Type B pancreatic cell (in vitro differentiated cells): ENCODE measurements at places on chromosomes 6 and 20. TPM values are rescaled to one million over a fixed set of nuclear protein-coding genes. Genes with fewer than 3 reads are reported as not detected.

DNA sequence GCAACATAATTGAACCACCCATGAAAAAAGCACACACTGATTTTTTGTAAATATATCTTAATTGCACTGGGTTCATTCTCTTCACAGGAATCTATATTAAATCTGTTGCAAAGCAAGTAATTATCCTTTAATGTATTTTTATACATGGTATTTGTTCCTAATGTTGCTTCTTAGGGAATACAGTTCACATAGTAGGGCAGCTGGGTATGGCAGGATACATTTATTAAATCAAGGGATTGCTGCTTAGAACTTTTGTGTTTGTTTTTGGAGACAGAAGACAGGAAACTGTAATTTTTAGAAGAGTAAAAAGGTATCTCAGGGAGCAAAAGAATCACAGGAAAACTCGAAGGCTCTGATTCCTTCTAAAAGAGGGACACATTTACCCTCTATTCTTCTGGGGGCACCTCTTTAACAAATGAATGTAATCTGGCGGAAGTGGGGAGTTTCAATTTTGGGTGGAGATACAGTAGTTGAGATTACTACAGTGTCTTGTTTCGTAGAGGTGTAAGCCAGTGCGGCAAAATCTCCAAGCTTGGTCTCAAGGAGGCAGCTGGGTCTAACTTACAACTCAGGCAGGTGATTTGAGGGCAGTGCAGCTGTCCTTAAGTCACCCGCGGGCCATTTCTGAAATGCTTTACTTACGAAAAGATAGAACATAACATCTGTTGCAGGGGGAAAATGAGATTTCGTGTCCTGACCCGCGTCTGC is 812 bp upstream of the SMIM13 start:
- no peak for DNase-seq

SLC12A5 gene
- total RNA-seq, result 3.1 and 5.1 TPM in 2 replicates

DNA sequence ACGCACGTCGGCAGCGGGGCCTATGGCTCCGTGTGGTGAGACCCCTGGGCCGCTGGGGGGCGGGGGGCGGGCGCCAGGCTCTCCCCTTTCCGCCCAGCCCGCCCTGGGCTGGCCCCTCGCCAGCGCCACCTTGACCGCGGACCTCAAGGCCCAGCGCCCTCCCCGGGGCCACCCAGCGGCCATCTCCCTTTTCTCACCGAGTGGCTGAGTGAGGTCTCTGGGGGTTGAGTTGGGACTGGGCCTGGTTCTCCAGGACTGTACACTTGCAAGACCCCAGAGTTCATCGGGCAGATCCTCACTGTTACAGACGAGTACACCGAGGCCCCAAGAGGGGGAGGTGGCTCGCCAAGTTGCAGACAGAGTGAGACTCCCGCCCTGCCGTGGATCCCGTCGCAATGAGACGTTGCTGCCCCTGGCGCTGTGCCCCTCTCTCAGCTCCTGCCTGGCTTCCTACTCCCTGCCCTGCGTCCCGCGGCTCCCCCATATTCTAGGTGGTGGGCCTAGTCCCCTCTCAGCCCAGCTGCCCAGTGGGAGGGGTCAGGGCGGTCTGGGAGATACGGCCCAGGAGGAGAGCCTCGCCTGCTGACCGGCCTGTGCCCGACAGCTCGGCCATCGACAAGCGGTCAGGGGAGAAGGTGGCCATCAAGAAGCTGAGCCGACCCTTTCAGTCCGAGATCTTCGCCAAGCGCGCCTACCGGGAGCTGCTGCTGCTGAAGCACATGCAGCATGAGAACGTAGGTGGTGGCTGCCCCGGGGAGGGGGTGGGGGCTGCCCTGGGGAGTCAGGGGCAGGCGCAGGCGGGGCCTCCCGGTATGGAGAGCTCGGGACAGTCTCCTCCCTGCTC is 576 bp downstream of the MAPK13 start:
- DNase-seq, result no peak

DNA sequence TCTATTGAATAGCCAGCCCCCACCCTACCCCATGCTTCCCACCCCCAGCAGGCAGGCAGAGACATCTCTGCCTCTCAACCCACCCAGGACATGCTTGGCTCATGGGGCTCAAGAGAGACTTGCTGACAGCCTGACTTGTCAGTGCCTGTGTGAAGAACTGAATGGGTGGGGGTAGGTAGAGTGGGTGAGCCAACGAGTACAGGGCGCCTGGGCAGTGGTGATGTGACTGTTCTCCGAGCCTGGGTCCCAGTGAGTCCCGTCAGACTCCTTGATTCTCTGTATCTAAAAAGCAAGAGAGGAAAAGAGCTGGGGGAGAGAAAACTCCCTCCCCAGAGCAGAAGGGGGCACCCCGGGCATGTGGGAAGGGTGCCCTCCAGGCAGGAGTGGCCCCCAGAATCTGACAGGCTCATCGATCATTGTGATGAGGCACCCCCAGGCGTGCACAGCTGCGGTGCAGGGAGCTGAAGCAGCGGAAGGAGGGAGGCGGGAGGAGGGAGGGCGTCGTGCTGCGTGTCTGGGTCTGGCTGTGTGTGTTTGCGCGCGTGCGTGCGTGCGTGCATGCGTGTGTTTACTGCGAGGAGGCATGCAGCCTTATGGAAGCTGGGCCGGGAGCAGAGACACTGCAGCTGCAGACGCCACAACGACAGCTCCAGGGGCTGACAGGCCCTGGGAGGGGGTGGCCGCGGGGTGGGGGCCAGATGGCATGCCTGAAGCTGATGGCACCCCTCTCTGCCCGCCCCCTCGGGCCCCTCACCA is 40.2 kb downstream of the FOXP4 start:
- no peak for DNase-seq

GRCh38 chr20:13220194-13220903 is 725 bp upstream of the ISM1 start:
- DNase-seq, result peak; percentile 74

DNA sequence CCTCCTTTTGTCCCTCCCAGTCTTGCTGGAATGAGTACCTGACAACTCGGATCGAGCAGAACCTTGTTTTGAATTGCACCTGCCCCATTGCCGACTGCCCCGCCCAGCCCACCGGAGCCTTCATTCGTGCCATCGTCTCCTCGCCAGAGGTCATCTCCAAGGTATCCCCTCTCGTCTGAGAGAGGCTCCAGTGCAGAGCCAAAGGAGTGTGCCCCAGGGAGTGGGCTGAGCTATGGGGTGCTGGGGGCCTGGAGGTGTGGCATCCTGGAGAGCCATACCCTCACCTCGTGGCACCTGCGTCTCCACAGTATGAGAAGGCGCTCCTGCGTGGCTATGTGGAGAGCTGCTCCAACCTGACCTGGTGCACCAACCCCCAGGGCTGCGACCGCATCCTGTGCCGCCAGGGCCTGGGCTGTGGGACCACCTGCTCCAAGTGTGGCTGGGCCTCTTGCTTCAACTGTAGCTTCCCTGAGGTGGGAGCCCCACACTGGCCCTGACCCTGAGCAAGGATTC is 8.8 kb downstream of the DNPH1 start:
- no peak for DNase-seq

DNA sequence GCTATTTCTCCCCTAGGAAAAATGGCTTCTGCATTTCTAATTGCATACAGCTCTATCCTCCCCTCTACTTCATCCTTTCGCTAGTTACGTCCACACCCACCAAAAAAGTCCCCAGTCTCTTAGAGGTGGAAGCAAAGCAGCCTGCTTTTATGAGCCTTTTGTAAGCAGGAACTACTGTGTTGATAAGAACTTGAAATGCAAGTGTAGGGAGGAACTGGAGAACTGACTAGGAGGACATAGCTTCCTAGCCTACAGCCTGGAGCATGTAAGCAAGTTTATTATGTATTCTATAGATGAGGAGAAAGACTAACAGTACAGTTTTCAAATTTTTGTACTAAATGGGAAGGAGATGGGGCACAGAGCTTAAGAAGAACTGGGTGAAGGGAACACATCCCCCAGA is 10.3 kb downstream of the ARHGAP18 start:
- no peak for DNase-seq

- DNase-seq, result no peak
Observed at GRCh38 chr6:3913958-3914337, 64.8 kb downstream of the FAM50B start.

DNA sequence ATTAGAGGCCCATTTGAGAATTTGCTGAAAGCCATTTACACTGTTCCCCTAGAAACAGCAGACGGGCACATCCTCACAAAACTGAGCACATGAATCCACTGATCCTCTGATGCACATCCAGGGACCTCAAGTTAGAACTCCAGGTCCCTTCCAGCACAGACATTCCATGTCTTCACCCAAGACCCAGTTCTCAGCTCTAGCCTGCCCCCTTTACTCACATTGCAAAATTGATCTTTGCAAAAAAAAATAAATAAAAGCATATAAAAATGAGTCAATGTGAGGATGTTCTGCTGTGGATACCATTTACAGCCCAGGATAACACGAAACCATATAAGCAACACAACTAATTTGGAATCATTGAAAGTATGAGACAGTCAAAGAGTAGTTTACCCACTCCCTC is 458.2 kb upstream of the JARID2 start:
- no peak for DNase-seq

DNA sequence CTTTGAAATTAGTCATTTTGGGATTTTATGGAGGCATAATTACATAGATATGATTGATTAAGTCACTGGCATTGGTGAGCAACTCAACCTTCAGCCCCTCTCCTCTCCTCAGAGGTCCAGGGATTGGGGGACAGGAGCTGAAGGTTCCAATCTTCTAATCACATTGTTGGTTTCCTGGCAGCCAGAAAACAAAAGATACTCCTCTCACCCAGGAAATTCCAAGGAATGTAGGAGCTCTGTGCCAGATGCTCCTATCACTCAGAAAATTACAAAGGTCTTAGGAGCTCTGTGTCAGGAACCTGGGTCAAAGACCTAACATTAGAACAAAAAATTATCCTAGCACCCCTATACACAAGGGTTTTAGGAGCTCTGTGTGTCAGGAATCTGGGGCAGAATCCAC is 679.7 kb upstream of the ID4 start:
- no peak for DNase-seq

DNA sequence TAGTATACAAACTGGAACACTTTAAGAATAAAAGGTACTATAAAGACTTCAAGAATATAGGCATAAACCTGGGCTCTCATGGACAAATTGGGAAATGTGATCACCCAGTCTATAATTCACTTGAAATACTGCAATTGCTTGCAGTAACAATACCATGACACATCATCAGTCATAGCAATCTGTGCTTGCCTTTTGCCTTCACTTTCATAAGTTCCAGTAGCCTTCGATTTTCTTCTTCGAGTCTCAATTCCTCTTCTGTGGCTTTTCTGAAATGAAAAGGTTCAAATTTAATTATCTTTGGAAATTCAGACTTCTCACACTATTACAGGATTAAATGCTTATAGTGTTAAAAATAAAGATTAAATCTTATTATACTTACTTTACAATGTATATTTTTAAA is 96.3 kb upstream of the ZBTB24 start:
- no peak for DNase-seq

GRCh38 chr6:56478202-56478601 is 164.5 kb downstream of the DST start:
- DNase-seq, result no peak

OR2H1 gene
- total RNA-seq, result not detected in 2 replicates

SLC52A3 gene
- 1.3 and 2.1 TPM in 2 replicates for total RNA-seq

- DNase-seq, result no peak
Observed at GRCh38 chr6:157676241-157676640, 146.8 kb upstream of the SNX9 start.

DNA sequence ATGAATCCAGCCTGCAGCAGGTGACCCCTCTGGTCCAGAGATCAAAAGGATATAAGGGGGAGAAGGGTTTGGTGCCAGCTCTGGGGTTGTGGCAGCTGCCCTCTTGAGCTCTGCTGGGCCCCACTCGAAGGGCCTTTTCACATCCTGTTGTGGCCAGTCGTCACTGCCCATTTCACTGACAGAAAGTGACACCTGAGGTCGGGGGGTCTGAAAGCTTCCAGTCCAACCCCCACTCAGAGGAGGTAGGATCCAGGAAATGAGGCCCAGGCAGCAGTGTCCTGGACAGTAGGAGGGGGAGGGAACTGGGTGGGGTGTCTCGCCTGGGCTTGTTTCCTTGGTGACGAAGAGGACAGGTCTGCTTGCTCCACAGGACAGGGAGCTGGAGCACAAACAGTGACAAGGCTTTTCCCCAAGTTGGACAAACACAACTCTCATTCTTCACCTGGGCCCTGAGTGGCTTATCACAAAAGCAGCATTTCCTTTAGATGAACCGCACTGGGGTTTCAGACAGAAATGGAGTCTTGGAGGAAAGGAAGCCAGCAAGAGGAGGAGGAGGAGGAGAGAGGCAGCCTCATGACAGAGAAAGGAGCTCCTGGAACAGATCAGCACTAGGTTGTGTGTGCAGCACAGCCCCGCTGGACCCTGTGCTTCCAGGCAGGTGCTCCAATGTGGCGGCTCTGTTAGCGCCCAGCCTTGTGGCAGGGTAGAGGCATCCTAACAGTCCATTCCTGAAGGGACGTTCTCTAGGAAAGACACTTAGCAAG is 11.0 kb downstream of the FRS3 start:
- DNase-seq, result no peak

SEL1L2 gene
- total RNA-seq, result not detected in 2 replicates

DNA sequence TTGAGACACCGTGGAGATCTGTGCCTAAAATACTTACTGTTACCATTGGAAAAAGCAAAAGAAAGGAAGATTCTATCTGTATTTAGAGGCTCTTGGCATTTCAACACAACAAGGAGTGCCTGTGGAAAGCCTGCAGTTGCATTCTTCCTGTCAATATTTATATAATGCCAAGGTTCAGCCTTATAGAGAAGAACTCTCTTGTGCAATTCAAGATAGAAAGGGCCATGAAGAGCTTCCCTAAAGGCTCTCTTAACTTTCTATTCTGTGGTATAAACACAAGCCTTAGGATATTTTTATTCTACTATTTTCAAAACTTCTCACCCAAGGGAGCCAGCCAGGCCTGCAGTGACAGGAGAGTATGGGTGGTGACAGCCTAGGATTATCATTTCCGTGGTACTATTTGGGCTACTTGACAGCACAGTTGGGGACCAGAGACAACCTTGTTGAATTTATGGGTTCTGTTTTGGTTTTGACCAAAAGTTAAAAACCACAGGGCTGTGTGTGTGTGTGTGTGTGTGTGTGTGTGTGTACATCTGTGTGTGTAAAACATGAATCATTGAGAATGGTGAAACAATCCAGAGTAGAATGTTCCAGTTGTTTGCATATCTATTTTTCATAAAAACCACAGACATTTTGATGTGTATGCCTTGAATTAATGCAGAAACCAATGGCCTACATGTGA is 700.9 kb upstream of the SLC35B3 start:
- no peak for DNase-seq

DNA sequence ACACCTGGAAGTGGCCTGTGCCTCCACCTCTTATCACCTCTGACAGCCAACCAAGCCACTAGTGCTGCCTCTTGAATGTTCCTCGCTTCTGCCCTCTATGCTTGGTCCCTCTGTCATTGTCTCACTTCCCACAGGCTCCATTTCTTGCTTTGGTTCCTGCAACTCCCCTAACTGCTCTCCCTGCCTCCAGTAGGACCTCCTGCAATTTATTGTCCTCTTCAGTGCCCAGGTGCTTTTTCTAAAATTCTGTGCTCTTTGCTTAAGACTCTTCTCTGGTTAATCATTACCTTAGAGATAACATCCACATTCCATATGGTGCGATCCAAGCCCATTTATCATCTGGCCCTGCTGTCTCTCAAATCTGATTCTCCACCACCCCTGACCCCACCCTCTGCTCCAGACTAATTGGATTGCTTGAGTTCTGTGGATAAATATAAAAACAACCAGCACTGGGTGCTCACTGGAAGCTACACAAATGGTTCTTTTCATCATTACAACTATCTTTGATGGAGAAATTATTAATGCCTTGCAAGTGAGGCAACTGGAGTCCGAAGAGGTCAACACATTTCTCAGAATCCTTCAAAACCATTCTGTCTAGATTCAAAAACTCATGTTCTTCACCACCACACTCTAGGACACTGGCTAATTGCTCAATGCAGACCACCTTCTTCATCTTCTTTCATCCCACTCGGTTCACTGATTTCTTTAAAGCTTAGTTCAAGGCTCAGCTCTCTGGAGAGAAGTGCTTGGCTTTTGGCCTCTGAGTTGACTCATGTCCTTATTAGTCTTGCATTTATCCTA is 47.2 kb downstream of the FOXA2 start:
- no peak for DNase-seq
